BJ (cell line): ENCODE measurements at places on chromosomes 16 and 17.

GRCh38 chr17:7133916-7134315 lies 19.3 kb upstream of the ASGR2 start:
- DNase-seq = no peak

DNA sequence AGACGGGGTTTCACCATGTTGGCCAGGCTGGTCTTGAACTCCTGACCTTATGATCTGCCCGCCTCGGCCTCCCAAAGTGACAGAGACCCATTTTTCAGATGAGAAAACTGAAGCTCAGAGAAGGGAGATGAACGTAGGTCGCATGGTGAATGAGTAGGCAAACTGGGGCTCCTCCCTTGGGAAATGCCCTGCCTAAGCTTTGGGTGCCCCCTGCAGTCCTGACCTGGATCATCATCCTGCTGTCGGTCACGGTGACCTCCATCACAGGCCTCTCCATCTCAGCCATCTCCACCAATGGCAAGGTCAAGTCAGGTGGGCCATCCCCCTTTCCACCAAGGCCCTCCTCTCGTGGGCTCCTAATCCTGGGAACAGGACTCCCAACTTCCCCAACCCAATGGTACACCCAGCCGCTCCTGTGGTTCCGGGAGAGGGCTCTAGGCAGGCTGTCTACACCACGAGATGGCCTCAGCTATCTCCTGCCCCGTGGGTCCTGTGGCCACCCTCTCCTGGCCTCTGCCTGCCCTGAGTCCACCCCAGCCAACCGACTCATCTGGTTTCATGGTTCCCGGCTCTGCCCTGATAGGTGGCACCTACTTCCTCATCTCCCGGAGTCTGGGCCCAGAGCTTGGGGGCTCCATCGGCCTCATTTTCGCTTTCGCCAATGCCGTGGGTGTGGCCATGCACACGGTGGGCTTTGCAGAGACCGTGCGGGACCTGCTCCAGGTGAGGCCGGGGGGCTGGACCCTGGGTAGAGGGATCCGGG lies 4.7 kb downstream of the SLC12A3 start:
- DNase-seq = no peak

- no peak for DNase-seq
Measured at GRCh38 chr17:7260651-7261378, 1.5 kb downstream of the CLDN7 start.

- DNase-seq = no peak
Measured at GRCh38 chr17:10290041-10290440, 82.8 kb downstream of the MYH13 start.

- DNase-seq = no peak
Measured at GRCh38 chr16:73154063-73154870, 106.3 kb upstream of the ZFHX3 start.

GRCh38 chr17:42361781-42362186 lies 26.5 kb downstream of the STAT3 start:
- DNase-seq = no peak

GRCh38 chr17:33977729-33978514 lies 277.2 kb upstream of the CCL2 start:
- no peak for DNase-seq

GRCh38 chr17:51442088-51442865 lies 181.9 kb downstream of the UTP18 start:
- DNase-seq = no peak

GRCh38 chr17:47802341-47803022 lies 19.1 kb downstream of the OSBPL7 start:
- no peak for DNase-seq

GRCh38 chr17:64783556-64784352 lies 121.6 kb upstream of the SMURF2 start:
- no peak for DNase-seq

DNA sequence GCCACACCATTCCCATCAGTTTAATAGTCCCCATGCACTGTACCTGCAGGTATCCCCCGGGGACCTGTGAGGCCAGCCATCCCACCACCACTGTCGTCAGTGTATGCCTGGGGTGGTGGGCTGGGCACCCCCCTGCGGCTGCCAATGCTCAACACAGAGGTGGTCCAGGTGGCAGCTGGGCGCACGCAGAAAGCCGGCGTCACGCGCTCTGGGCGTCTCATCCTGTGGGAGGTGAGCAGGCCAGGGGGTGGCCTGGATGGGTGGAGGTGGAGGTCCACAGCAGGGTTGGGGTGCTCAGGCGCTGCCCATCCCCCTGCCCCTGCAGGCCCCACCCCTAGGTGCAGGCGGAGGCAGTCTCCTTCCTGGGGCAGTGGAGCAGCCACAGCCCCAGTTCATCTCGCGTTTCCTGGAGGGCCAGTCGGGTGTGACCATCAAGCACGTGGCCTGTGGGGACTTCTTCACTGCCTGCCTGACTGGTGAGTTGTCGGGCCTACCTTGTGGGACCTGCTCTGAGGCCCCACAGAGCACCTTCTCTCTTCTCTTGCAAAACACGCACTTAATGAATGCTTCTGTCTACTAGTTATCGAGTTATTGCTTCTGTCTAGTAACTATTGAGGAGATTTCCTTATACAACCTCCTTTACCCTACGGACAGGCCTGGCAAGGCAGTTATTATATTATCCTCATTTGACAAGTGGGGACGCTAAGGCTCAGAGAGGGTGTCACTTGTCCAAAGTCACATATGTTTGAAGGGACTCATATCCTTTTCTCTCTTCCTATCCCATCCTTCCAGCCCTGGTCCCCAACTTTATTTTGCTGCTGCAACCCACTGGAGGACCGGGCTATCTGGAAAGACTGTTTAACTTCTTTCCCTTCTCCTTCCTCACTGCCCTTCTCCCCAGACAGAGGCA lies 5.8 kb upstream of the TRAF4 start:
- DNase-seq = no peak

DNA sequence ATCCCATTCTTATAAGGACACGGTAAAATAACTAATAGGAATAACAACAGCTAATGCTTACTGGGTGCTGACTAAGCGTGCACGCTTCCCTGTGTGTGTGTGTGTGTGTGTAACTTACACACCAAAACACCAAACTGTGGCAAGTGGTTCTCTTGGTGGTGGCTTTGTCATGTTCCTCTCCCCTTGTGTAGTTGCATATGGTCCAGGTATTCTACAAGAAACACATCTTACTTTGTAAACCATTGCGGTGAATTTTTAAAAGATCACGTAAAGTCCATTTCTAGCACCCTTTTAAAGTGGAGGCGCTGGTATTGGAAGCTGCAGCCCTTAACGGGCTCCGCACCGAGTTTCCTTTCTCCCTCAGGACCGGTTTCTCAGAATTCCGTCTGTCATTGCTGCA lies 221.0 kb upstream of the FOXF1 start:
- no peak for DNase-seq

- no peak for DNase-seq
Measured at GRCh38 chr17:33112763-33113162, 121.1 kb downstream of the SPACA3 start.
